ENCODE measurements at places on chromosomes 5 and 9.

DNA sequence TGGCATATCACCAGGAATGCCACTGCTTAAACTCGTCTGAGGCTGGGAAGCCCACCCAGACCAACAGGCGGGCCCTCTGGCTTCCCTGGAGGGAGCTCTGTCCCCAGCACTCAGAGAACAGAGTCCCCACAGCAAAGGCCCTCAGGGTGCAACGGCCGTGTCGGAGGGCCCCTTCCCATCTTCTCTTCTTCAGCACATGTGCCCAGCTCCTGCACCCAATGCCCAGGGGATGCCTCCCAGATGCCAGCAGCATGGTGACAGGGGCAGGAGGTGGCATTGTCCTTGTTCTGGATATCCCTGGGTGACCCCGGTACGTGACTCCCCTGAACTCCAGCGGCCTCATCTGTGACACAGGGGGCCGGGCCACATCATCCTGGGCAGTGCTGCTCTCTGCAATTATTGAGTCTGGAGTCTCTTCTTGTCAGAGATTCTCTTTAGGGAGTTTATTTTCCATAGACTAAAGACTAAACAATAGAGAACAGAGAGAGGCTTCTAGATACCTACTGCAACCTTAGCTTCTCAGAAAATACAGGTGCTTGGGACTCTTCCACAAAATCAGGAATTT lies 13.6 kb upstream of the OLFM1 start:
- DNase-seq, result no peak

GRCh38 chr5:159678657-159679392 lies 237.5 kb upstream of the ADRA1B start:
- DNase-seq, result no peak

- peak; percentile 14 for DNase-seq
Observed at GRCh38 chr5:168734620-168735300, 155.6 kb upstream of the PANK3 start.

DNA sequence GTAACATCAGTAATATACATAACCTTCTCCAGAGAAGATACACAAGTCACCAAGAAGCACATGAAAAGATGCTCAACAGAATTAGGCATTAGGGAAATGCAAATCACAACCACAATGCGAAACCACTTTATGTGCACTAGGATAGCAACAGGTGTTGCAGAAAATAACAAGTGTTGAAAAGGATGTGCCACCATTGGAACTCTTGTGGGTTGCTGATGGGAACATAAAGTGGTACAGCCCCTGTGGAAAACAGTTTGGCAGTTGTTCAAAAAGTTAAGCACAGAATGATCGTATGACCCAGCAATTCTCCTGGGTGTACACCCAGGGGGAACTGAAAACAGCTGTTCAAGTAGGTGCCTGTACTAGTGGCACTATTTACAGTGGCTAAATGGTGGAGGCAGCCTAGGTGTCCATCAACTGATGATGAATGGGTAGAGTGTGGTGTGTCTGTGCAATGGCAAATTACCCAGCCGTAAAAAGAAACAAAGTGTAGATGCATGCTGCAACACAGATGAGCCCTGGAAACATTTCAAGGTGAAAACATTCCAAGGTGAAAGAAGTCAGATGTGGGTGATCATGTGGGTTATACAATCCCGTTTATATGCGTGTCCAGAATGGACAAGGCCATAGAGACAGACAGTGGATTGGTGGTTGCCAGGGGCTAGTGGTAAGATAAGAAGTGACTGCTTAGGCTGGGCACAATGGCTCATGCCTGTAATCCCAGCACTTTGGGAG lies 27.2 kb downstream of the CCDC69 start:
- no peak for DNase-seq

DNA sequence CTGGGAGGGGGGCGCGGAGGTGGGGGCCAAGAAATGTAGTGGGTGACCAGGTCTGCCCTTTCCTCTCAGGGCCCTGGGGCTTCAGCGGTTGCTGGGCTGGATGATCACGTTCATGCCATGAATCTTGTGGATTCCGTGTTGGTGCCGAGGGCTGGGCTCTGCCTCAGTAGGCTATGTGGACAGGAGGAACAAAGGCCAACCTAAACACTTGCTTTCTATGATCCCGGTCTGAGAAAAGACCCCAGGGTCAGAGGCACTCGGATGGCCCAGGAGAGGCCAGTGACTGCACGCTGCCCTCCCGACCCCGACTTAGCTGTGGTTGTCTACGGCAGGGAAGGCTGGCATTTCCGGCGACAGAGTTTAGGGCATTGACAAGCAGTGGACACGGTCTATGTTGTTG lies 26.6 kb downstream of the PHF2 start:
- no peak for DNase-seq

GRCh38 chr5:149894237-149894636 lies 50.4 kb downstream of the PDE6A start:
- no peak for DNase-seq

- no peak for DNase-seq
Observed at GRCh38 chr9:76873821-76874220, 32.1 kb downstream of the PRUNE2 start.

DNA sequence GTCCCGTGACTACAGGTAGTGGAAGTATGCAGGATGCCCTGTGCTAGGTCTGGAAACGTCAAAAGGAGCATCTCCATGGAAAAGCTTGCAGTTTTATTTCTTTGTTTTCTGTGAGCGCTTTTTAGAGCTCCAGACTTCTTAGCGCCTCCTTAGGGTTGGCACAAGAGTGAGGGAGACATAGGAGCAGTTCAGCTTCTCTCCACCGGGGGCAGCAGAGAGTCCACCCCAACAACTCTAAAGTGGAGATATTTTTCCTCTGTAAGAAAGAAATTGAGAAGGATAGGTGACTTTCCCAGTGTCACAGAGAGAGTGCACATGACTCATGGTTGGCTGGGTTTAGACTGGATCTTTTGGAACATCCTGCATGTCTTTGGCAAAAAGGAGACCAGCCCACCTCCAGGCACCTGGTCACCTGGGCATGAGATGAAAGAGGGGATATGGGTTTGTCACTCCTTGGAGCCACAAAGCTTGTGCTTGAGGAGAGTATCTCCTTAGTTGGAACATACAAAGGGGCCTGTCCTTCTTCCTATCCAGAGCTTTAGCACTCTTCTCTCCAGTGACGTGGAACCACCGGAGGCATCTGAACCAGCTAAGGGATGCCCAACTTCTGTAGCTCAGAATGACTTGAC lies 637.7 kb downstream of the SEMA5A start:
- DNase-seq, result peak; percentile 47

- no peak for DNase-seq
Observed at GRCh38 chr5:129465776-129466344, 5.8 kb downstream of the ADAMTS19 start.

- DNase-seq, result peak; percentile 53
Observed at GRCh38 chr9:88218726-88219125, 80.5 kb upstream of the SPATA31C2 start.

DNA sequence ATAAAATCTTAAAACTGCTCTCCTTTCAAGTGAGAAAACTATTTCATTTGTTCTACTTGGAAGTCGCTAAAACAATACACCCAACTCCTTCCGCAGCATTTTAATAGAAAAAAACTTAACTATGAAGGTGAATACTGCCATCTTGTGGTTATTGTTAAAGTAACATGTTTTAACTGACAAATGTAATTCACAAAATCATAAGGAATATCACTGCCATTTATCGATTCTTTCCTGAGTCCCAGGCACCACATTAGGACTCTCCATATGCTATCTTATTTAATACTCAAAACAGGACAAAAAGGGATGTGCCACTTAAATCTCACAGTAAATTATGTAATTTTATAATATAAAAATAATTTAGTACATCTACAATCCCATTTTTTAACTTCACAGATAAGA lies 130.5 kb upstream of the ITGA1 start:
- peak; percentile 59 for DNase-seq
